OCI-LY7 (cell line): ENCODE measurements at places on chromosomes 3 and 15. TPM values are rescaled to one million over a fixed set of nuclear protein-coding genes. Genes with fewer than 3 reads are reported as not detected.

- DNase-seq, result peak; percentile 51
Measured at GRCh38 chr3:49673121-49673714, 933 bp upstream of the APEH start.

- DNase-seq, result no peak
Measured at GRCh38 chr3:73234354-73235014, 173.0 kb downstream of the EBLN2 start.

DNA sequence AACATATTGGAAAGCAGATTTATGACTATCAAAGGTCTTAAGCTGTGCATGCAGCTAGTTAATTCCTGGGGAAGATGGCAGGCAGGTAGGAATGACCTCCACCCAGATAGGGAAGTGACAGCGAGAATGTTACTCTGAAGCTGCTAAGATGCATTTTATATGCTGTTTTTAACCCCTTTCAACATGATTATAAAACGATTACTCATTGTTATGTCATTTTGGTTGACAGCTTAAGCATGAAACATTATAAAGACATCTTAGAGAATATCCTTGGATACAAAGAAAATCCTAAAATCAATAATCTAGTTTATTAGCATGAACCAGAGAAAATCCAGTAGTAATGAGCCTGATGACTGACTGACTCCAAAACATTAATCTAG, 220.5 kb downstream of the NR1D2 start:
- no peak for DNase-seq

DNA sequence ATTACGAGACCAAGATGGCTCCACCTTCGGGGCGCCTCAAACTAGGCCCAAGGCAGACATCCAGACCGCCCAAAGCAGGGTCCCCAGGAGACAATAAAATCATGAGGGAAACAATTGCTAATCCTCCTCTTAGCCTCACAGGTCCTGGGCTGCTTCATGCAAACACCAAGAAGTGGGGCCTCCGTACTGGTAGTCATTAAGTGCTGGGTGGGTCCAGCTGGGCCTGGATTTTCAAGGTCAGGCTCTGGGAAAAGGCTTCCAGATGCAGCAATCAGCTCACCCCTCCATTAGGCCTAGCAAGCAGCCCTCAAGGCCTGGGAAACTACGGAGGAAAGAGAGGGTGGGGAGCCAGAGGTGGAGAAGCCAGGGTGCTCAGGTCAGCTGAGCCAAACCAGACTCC, 634 bp downstream of the FBXL22 start:
- DNase-seq, result no peak

GRCh38 chr3:2802429-2802828, 307.7 kb downstream of the IL5RA start:
- DNase-seq, result no peak

DNA sequence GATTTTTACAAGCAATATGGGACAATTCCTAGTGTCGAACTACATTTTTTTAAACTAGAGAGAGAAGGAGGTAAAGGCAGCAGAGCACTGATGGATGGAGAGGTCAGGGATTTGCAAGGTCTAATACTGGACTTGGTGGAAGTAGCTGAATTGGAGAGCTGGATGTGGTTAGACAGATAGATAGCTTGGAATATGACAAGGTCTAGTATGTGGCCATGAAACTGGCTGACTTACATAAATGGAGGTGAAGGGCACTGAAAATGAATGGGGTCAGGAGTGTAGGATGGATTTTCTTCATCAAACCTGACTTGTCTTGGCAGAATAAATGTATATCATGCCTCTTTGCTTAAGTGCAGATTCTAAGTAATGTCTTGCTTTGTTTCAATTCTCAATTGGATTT, 10.1 kb upstream of the RTP4 start:
- no peak for DNase-seq

DNA sequence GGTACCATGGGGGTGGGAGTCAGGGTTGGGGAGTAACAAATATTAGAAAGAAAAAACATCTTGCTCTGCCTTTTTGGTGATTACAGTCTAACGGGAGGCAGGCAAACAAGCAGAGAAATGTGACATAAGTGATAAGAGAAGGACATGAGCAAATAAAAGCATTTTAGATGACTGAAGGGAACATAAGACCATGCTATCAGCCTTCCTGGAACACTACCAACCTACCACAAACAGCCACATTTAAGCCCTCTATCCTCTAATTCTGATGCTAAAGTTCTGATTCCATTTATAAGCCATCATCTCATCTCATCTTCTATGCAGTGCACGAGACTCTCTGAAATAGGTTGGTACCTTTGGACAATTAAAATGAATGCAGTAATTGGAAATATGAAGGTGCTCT, 243.4 kb upstream of the P2RY1 start:
- no peak for DNase-seq

DNA sequence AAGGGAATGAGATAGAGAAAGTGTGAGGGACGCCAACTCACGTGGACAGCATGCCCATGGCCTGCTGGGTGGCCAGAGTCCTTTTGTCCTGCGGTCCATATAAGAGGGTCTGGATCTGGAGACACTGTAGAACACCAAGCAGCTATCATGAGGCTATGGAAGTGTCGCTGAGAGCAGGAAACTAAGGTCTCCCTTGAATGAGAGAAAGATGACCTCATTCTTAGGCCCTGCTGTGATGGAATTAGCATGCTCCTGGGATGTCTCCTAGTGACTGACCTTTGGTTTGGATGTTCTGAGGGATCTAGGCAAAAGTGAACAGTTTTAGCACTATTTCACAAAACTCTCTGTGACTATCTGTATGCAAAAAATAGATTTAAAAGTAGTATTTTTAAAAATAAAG, 34.4 kb downstream of the SYNM start:
- no peak for DNase-seq

DNA sequence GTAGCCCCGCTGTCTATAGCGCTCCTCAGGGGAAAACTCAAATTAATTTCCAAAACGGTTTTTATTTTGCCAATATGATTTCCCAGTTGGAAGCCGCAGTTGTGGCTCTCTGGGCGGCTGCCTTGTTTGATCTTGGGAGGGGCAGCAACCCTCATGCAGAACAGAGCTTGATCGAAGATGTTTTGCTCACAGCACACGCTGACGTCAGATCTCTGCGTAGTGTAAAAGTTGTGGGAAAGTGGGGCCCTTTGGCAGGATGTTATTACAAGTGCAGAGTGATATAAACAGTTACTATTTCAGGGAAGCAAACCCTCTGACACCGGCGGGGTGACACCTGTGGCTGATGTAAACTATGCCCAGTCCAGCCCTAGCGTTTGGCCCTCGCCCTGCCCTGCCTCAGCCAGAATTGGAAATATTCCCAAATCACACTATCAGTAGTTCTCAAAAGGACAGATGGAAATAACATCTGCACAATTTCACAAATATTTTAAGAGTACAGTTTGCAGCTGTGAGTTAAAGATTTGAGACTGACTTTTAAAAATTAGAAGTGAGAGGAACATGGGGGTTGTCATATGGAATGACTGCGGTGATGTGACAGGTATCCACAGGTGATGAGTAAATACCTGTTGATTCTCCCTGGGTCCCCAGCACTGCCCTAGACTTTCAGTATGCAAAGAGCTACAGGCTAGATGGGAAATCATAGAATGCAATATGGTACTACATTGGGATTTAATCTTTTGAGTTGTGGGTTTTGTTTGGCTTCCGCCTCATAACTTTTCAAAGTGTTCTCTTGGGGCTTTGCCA, 1.7 kb downstream of the SYNM start:
- no peak for DNase-seq

Gene KCNMB3
- not detected in 2 replicates for total RNA-seq

- no peak for DNase-seq
Measured at GRCh38 chr15:68409736-68410370, 22.1 kb downstream of the ITGA11 start.

GRCh38 chr3:100270215-100270583, 9.4 kb downstream of the TBC1D23 start:
- no peak for DNase-seq

DNA sequence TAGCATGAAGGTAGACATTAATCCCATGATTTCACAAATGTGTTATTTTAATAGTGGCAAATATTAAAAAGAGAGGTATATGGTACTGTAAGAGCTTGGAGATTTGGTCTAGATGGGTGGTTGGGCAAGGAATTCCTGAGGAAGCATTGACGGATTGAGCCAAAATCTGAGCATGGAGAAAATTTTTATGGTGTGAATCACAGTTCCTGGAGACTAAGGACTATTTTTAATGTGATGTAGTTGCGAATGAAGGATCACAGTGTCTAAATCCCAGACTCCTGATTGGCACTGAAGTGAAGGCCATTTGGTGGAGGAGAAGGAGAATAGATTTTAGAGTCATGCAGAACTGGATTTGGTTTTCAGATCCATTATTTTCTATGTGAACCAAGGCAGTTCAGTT, 188.7 kb upstream of the FEZF2 start:
- no peak for DNase-seq

- DNase-seq, result no peak
Measured at GRCh38 chr3:54681706-54682105, 246.2 kb downstream of the LRTM1 start.

GRCh38 chr3:17078926-17079465, 194.2 kb downstream of the PLCL2 start:
- no peak for DNase-seq

- DNase-seq, result no peak
Measured at GRCh38 chr15:88185584-88185983, 71.0 kb downstream of the NTRK3 start.

Gene CTXN2
- total RNA-seq, result 0.34 and 0.35 TPM in 2 replicates

DNA sequence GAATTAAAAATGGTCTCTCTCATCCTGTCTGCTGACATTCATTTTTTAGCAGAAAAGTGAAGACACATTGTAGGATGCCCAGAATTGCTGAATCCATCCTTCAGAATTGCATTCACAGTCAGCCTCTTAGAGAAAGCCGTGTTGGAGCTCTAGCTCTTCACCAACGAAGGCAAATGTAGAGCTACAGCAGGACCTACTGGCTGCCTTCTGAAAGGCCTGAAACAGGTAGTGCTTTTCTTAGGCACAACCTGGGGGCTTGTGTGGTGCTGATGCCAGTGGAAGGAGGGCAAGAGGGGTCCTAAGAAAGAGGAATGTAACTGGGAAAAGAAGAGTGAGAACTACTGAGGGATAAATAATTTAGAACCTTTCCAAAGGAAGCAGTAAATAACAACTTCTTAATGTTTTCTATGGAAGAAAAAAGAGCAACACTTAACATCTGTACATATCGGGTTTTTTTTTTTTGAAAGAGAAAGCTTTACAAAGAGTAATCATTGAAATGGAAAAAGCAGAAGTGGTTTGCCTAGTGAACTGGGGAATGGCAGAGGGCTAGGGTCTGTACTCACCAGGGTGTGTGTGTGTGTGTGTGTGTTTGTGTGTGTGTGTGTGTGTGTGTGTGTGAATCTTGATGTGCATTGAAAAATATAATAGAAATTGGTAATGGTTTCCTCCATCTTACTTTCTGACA, 297.8 kb downstream of the SATB1 start:
- DNase-seq, result peak; percentile 93

- no peak for DNase-seq
Measured at GRCh38 chr15:92801774-92802464, 98.2 kb upstream of the CHD2 start.

- no peak for DNase-seq
Measured at GRCh38 chr3:55519019-55519418, 31.9 kb upstream of the WNT5A start.
